ENCODE measurements at places on chromosomes 1 and 21.

DNA sequence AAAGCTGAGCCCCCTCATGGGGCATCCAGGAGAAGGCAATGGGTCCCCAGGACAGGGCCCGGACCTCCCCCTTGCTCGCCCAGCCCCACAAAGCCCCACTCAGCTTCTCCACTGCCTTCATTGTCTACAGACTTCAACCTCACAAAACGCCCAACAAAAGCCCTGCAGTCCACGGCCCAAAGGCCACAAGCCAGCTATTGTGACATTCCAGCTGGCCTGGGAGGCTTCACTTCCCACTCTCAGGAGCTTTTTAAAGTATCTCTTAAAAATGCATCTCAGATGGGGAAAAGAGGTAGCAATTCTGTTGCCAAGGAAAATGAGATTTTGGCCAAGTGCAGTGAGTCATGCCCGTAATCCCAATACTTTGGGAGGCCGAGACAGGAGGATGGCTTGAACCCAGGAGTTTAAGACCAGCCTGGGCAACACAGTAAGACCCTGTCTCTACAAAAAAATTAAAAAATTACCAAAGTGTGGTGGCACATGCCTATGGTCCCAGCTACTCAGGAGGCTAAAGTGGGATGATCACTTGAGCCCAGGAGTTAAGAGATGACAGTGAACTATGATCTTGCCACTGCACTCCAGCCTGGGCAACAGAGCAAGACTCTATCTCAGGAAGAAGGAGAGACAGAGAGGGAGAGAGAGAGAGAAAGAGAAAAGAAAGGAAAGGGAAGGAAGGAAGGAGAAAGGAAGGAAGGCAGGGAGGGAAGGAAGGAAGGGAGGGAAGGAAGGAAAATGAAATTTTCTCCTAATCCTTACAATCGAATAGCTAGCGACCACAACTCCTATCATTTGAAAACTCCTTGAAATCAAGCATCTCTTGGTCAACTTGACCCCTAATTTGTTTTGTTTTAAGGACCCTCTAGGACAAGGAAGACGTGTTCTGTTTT is 31.4 kb upstream of the TARDBP start:
- DNase-seq, result peak; percentile 65

GRCh38 chr21:38404177-38404576 is 94.1 kb downstream of the ERG start:
- no peak for DNase-seq

- DNase-seq, result peak; percentile 96
Measured at GRCh38 chr1:154970631-154971340, at the start of gene SHC1. SHC1 (minus strand) TSS chr1:154970747; CDS start chr1:154970526, 221 bp downstream.

- no peak for DNase-seq
Measured at GRCh38 chr1:75559800-75560199, 51.1 kb downstream of the SLC44A5 start.

DNA sequence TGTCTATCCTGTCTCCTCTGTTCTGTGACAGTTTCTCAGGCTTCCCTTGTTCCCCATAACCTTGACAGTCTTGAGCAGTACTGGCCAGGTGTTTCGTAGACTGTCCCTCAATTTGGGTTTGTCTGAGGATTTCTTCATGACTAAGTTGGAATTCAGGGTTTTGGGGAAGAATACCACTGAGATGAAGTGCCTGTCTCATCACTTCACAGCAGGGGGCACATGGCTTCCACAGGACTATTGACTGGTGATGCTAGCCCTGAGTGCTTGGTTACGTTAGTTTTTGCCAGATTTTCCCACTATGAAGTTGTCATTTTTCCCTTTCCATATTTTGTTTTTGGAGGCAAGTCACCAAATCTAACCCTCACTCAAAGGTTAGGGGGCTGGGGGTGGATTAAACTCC is 45.7 kb downstream of the CDCP2 start:
- no peak for DNase-seq

DNA sequence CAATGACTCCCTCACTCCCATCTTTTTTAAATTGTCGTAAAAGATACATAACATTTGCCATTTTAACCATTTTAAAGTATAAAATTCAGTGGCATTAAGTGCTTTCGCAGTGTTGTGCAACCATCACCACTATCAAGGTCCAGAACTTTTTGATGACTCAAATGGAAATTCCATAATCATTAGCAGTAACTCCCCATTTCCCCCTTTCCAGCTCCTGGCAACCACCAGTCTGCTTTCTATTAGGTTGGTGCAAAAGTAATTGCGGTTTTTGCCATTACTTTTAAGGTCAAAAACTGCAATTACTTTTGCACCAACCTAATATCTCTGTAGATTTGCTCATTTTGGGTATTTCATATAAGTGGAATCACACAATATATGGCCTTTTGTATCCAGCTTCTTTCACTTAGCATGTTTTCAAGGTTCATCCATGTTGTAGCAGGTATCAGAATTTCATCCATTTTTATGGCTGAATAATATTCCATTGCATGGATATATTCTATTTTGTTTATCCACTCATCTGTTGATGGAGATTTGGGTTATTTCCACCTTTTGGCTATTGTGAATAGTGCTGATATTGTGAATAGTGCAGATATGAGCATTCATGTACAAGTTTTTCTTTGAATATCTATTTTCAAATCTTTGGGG is 159.7 kb downstream of the HIVEP3 start:
- no peak for DNase-seq

GRCh38 chr1:1895456-1896336 is 4.8 kb upstream of the GNB1 start:
- DNase-seq, result no peak

DNA sequence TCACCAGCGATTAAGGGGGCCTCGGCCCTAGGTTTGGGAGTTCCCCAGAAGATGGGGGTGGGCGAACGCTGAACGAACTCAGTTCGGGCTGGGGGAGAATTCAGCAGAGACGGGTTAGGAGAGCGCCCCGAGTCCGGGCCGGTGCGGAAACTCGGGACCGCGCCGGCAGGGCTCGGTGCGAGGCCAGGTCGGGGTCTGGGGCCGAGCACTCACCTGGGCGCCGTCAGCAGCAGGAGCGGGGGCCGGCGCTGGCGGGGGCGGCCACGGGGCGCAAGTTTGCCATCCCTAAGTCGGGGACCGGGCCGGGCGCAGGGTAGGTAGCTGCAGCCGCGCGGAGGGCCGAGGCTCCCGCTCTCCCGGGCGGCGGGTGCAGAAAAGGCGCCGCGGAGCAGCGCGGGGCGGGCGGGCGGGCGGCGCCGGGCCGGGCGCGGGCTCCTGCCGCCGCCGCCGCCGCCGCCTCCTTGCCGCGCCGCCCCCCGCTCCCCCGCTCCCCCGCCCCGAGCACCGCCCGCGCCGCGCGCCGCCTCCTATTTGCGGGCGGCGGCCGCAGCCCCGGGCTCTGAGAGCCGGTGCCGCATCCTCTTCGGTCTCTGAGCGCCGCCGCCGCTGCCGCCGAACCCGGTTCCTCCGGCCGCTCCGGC is 349 bp downstream of the ADGRB2 start:
- DNase-seq, result no peak

- DNase-seq, result no peak
Measured at GRCh38 chr1:161890574-161890973, 124.5 kb downstream of the ATF6 start.

- no peak for DNase-seq
Measured at GRCh38 chr1:116712510-116712909, 41.7 kb upstream of the CD2 start.

- DNase-seq, result no peak
Measured at GRCh38 chr1:4700801-4701200, 46.4 kb downstream of the AJAP1 start.

DNA sequence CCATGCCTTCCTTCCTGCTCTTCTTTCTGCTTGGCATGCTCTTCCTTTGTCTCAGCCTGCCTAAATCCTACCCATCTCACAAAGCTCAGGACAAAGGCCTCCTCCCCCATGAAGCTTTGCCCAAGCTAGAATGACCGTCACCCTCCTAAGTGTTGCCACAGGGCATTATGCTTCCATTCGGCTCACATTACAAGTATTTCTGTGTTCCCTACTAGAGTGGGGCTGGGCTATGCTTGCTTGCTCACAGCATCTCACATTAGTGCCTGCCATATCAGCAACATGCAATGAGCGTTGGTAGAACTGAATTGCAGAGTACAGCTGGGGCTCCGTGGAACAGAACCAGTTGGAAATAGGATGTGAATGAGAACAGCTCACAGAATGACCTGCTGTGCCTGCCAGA is 82.8 kb downstream of the CD58 start:
- DNase-seq, result no peak

DNA sequence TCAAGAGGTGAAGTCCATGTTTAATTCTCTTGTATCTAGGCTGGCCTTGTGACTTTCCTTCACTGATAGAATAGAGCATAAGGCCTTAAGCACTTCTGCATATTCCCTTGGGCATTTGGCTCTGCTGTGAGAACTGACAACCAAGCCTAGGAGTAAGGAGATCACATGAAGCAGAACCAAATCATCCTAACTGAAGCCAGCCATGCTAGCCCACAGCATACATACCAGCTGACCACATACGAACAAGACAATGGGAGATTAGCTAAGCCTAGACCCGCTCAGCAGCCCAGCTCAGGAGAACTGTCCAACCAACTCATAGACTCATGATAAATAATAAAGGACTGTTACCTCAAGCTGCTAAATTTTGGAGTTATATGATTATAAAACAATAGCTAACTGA is 114.6 kb upstream of the NEK7 start:
- no peak for DNase-seq

- DNase-seq, result no peak
Measured at GRCh38 chr21:44697811-44698734, 1.1 kb downstream of the KRTAP10-12 start.

GRCh38 chr21:45551316-45551715 is 9.1 kb upstream of the SLC19A1 start:
- no peak for DNase-seq
